ENCODE measurements at places on chromosomes 1 and 21.

DNA sequence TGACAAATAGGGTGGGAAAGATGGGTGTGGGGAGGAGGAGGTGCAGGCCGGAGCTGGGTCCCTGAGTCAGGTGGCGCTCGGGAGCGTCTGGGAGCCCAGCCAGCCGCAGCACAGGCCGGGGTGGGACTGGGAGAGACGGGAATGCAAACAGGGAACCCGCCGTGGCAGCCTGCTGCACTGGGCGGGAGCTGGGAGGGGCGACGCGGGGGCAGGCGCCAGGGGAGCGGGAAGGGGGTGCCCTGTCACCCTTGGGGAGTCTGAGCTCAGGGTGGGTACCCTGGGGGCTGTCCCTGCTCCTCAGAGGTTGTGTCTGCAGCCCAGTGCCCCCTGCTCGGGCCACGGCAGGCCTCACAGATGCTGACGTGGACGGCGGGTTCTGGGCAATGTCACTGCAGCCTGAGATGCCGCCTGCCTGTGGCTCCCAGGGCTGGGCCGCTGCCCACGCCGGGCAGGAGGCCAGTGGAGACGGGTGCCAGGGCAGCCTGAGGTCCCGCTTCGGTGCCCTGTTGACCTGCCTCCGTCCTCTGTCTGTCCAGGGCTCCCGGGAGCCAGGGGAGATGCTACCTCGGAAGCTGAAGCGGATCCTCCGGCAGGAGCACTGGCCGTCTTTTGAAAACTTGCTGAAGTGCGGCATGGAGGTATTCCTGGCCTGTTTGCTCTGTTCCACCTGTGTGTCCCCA is 16.6 kb upstream of the LRRC3 start:
- DNase-seq: no peak

- no peak for DNase-seq
Measured at GRCh38 chr21:38989745-38990423, 184.2 kb downstream of the ETS2 start.

DNA sequence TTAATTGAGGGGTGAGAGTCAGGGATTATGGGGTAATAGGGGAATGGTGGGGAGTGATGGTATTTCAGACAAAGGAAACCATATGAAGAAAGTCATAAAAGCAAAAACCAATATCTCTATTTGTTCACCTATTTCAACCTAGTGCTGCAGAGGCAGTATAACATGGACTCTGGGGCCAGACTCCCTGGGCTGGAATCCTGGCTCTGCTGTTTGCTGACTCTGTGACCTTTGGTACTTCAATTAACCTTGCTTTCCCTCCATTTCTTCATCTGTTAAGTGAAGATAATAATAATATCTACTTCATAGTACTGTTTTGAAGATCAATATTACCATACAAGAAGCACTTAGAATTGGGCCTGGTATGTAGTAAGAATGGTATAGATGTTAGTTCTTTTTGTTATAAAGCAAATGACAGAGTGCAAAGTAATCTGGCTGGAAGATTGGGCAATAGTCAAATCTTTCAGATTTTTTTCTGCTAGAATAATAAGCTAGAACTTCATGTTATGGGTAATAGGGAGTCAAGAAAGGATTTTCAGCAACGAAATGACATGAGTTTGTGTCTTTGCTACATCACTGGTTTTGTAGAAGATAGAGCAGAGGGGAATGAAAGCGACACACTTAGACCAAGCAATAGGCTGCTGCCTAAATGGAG is 9.0 kb downstream of the EPHX4 start:
- no peak for DNase-seq

DNA sequence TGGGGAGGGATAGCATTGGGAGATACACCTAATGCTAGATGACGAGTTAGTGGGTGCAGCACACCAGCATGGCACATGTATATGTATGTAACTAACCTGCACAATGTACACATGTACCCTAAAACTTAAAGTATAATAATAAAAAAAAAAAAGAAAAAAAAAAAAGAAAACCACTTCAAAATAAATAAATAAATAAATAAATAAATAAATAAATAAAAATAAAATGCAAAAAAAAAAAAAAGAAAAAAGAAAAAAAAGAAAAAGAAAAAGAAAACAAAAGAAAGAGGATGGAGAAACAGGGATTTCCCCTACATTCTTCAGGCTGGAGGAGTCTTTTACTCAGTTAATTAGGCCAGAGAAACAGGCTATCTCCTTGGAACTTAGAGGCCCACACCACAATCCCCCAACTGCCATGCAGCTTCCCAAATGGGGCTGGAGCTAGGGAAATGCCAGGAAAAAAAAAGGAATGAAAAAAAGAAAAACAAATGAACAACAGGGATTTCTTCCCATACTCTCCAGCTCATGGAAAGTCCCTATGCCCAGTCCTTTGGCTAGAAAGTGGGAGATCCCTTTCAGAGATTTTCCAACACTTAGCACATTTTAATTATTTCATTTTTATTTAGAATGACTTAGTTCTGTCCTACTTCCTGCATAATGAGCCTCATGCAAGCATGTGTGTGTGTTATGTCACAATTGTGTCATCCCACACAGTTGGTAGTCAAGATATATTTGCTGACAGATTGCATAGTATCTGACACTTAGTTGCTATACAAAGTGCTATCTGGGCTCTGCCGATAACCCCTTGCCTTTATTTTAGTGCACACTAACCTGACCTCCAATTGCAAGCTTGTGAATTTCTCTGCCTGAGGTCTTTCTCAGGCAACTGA is 486.4 kb downstream of the PLPP3 start:
- DNase-seq: no peak

GRCh38 chr1:204408074-204408507 is 3.5 kb downstream of the PPP1R15B start:
- DNase-seq: no peak

DNA sequence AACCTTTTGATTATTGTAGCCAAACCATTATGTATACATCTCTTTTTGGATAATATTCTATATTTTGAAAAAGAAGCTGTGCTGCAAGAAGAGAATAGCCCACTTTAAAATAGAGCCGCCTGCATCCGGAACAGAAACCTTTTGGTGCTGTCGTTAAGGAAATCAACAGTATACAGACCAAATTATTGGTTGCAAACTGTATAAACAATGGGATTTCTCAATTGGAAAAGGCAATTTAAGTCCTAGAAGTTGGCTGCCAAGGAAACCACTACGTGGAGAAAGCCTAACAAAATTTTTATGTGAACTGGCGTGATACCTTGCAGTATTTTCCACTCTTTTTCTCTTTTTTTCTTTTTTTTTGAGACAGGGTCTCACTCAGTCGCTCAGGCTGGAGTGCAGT is 25.8 kb downstream of the DESI2 start:
- no peak for DNase-seq

DNA sequence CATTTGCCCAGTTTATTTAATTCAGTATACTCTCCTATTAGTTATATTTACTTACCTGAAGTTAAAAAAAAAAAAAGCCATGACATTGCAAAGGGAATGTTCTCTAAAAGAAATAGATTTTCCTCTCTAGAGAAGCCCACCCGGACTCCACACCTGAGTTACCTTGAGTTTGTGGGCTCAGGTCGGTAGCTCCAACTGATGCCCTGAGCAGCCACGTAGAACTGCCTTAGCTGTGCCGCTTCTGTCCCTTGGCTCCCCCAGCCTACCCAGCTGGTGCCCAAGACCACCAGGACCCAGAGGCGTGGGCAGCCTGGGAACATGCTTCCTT is 250 bp downstream of the F5 start:
- no peak for DNase-seq

GRCh38 chr1:34132161-34132420 is 32.9 kb downstream of the CSMD2 start:
- DNase-seq: no peak

- DNase-seq: no peak
Measured at GRCh38 chr1:160030657-160031364, 979 bp downstream of the PIGM start.

GRCh38 chr1:207698822-207699483 is 52.9 kb upstream of the CD46 start:
- no peak for DNase-seq

DNA sequence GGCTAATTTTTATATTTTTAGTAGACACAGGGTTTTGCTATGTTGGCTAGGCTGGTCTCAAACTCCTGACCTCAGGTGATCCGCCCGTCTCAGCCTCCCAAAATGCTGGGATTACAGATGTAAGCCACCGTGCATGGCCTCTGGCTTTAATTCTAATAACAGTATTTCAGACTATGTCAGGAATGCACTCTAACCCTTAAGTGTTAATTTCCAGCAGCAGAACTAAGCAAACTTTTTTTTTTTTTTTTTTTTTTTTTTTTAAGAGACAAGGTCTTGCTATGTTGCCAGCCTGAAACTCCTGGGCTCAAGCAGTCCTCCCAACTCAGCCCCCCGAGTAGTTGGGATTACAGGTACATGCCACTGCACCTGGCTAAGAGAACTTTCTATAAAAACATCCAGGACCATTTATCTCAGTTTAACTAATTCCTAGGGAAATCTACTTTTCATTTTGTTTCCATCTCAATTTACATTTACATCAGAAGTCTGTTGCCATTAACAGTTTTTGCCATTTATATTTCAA is 6.5 kb downstream of the DCAF8 start:
- DNase-seq: no peak

DNA sequence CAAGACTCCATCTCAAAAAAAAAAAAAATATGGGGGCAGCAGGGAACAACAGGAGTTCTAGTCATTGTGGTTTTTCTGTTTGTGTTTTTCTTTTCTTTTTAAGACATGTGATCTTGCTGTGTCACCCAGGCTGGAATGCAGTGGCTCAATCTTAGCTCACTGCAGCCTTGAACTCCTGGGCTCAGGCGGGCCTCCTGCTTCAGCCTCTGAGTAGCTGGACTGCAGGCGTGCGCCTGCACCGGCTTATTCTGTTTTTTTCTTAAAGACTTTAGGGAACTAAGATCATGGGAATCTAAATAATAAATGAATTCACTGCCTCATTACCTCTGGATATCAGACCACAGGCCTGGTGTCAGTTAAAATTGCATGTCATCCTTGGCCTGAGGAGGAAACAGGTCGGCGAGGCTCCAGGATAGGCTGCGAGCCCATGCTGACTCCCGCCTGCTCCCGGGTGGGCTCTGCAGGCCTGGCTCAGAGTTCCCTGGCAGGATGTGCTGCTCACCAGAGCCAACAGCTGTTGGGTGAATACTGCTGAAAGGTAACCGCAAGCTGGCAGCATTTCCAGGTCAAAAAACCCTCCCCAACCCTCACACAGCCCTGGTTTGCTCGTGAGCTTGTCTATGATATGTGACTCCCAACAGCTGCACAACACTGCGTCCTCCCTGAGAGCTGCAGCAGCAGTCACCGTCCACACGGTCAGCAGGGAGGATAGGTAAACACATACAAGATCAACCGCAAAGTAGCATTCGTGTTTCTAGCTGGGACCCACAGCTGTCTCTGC is 58.1 kb downstream of the SCCPDH start:
- DNase-seq: no peak

- no peak for DNase-seq
Measured at GRCh38 chr1:150928286-150928685, 2.1 kb downstream of the SETDB1 start.

DNA sequence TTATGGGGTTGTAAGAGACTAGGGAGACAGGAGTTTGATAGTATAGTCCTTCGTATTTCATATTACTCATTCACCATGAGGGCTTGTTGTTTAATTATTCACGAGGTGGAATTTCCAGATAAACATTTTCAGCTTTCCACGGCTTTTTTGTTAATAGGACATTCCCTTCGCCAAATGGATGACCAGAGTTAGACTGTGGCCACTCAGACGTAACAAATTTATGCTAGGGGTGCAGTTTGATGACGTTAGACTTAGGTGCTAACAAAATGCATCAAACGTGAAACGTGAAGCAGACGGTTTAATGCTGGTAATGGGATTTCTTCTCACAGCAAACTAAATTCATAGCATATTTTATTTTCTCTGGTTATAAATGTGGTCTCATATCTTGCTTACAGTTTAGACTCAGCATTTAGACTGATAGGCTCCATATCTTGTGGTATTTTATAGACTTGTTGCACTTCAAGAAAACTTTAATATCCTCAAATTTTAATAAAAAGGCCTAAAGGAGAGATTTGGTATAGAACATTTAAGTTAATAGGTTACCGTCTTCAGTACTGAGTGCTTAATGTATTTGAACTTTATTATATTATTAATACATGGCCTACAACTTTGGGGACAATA is 2.3 kb downstream of the DHX9 start:
- no peak for DNase-seq

DNA sequence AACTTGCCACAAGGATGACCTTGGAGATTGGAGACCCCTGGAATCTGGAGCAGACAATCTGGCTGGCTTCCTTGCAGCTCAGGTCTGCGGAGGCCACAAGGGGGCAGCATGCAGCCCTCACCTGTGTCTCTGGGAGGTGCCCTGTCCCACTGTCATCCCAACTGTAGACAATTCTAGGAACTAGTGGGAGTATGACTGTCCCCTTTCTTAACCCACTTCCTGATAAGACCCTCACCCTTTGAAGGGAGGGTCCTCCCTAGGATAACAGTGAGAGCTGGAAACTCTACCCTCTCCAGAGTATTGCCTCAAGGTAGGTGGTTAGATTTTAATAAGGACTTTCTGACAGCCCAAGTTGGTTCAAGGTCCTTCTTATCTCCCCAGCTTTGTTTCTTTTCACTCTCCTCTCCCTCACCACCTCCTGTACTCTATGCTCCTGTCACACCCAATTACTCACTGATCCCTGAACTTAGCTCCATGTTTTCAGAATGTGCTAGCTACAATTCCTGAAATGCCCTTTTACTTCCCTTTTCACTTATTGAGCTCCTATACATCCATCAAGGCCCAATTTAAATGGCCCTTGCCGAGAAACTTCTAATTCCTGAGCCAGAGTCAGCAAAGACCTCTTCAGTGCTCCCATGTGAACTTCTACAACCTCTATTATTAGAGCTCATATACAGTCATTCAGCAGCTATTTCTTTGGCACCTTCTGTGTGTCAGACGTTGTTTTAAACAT is 9.2 kb upstream of the KCNQ4 start:
- no peak for DNase-seq

DNA sequence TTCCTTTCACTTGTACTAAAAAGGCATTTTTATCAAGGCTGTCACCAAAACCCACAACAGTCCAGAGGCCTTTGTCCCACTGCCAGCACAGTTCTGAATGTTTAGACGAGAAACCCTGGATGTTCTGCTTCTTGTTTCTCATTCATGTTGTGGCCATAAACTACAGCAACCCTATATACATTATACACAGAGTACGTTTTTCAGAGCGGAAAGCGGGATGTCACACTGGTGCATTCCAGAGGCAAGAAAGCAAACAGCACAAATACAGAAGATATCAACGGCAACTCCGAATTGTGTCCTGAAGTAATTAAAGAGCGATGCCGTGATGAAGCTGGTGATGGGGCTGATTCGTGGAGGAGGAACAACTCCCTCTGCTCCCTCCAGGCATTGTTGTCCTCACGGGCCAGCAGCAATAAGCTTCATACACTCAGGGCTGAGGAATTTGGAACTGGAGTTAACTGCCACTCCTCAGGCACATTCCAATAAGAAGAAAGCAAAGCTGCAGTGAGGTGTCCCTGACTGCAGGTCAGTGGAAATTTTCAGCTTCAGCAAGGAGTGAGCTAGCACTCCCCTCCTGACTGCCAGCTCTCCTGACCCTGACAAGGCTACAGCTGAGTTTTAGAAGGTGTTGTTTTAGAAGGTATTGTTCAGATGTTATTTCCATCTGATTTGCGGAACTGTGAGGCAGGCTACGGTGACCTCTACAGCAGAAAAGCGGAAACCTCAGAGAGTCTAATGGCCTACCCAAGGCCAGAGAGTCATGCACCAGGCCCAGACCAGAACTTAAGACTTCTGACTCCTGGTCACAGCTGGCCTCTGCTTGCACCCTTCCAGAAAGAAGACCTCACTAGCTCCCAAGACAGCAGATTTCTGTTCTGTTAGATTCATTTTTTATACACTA is 149.0 kb downstream of the TGFBR3 start:
- no peak for DNase-seq
